ENCODE measurements at places on chromosomes 6 and 20.

- DNase-seq, result no peak
These were observed 36.1 kb downstream of the PREX1 start for GRCh38 chr20:48791666-48792071.

GRCh38 chr20:2697768-2698167 is 5.2 kb downstream of the EBF4 start:
- DNase-seq, result no peak

- DNase-seq, result no peak
These were observed 47.2 kb upstream of the CCN2 start for GRCh38 chr6:131998255-131998982.

DNA sequence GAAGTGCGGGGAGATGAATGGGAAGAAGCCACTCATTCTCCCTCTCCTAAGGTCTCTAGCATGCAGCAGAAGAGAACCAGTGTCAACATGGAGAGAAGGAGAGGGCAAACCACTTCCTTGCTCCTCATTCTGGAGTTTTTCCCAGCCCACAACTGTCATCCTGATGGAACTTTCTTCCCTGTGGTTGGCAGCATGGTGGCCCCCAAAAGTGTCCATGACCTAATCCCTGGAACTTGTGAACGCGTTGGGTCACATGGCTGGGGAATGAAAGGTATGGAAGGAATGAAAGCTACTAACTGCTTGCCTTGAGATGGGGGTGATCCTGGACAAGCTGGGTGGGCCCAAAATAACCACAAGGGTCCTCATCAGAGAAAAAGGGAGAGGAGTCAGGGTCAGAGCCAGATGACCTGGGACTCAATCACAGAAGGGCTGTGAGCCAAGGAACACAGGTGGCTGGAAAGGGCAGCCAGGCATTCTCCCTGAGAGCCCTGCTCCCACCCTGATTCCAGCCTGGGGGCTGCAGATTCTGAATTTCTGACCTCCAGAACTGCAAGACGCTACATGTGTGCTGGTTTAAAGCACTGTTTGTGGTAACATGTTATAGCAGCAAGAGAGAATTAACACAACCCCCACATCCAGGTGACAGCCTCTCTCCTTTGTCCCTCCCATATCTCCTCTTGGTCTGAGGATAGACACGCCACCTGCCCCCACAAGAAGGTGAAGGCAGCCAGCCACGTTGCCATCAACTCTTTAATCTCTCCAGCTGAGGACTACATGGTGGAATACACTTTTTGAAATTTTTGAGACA is 63.2 kb downstream of the PYGB start:
- no peak for DNase-seq

- DNase-seq, result no peak
These were observed 122.8 kb upstream of the COL21A1 start for GRCh38 chr6:56370127-56370540.

DNA sequence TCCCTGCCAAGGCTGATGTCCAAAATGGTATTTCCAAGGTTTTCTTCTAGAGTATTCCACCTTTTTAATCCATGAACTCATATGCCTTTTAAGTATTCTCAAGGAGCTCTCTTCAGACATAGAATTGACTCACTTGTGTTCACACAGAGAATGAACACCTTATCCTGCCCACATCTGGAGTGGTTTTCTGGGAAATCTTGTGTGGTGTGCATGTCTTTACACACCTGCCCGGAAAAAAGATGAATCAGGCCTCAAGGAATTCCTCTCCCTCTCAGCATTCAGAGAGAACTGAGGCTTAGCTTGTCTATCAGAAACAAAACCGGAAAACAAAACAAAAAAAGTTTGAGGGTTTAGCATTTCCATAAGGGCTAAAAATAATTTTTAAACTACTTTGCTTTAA is 148.8 kb downstream of the TFAP2A start:
- DNase-seq, result no peak

- no peak for DNase-seq
These were observed 121.4 kb upstream of the DST start for GRCh38 chr6:56764081-56764566.

- DNase-seq, result no peak
These were observed 75.7 kb upstream of the OPRM1 start for GRCh38 chr6:153963352-153963751.

DNA sequence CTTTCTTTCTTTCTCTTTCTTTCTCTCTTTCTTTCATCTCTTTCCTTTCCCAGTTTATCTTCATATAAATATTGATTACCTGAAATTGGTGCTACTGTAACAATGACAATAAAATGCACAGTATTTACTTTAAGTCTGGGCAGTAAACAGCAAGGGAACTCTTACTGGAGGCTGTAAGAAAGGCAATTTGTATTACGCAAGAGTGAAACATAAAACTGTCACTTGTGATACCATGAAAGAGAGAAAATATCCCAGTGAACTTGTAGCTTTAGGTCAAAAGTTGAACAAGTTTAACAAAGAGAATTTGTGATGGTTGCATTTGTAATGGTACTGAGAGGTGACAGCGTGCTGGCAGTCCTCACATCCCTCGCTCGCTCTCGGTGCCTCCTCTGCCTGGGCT is 80.0 kb downstream of the EYS start:
- DNase-seq, result no peak

GRCh38 chr6:56944661-56945060 is 10.2 kb upstream of the BEND6 start:
- no peak for DNase-seq

- DNase-seq, result no peak
These were observed 515.2 kb upstream of the ARID1B start for GRCh38 chr6:156262014-156262413.

DNA sequence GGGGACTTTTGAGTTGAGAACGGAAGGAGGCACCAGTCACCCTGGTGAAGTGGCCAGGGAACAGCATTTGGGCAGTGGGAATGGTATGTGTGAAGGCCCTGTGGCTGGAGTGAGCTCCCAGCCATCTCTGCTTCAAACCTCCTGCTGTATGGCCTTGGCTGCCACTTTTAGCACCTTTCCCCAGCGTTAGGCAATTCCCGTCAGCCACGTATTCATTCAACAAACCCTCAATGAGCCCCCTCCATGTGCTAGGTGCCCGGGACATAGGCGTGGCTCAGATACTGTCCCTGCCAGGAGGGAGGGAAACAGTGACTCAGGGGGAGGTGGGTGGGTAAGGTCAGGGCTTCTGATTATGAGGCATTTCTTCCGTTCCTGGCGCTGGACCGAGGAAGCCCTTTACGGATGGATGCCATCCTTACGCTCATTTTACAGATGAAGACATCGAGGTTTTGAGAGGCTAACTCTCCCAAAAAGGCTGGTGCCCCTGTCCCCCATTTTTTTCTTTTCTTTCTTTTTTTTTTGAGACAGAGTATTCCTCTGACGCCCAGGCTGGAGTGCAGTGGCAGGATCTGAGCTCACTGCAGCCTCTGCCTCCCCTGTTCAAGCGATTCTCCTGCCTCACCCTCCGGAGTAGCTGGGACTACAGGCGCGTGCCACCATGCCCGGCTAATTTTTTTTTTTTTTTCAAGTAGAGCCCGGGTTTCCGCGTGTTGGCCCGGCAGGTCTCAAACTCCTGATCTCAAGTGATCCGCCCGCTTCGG is 37.5 kb downstream of the SRC start:
- DNase-seq, result no peak

- DNase-seq, result no peak
These were observed 3.4 kb upstream of the ZNF133 start for GRCh38 chr20:18284805-18285533.

DNA sequence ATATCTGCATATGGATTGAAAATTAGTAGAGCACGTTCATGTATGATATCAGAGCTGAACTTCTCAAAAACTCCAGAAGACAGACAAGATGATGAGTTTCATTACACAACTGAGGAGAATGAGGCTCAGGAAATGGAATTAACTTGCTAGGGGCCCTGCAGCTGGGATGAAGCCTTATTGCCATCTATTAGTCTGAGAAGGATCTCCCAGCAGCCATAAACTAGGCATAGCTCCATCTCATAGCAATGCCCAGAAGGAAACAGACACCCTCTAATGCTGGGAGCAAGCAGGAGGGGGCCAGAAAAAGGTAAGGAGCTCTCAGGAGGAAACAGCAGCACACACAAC is 18.0 kb downstream of the TFEB start:
- DNase-seq, result no peak
